ENCODE measurements at places on chromosomes 12 and 14.

DNA sequence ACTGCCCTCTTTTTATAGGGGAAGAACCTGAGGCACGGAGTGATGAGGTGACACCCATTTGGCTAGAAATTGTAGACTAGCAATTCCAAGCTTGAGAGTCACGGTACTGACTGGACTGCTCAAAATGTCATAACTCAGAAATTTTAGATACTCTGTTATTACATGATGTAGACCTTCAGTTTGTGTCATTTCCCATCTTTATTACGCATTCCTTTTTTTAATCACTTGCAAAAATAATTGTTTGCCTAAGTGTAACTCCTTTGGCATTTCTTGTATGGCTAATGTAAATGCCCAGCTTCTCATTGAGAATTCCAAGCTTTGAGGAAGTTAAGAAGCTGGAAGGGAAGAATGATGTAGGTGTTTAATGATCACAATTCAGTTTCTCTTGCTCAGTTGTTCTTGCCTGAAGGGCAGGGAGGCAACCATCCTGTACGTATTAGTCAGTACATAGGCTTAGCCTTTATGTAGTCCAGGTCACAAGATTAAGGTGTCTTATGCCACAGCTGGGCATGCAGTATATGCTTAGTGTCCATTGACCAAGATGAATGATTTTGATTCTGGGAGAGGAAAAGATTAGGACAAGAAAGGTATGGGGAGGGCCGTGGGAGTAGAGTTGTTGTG is 68.2 kb upstream of the EVL start:
- DNase-seq = no peak

DNA sequence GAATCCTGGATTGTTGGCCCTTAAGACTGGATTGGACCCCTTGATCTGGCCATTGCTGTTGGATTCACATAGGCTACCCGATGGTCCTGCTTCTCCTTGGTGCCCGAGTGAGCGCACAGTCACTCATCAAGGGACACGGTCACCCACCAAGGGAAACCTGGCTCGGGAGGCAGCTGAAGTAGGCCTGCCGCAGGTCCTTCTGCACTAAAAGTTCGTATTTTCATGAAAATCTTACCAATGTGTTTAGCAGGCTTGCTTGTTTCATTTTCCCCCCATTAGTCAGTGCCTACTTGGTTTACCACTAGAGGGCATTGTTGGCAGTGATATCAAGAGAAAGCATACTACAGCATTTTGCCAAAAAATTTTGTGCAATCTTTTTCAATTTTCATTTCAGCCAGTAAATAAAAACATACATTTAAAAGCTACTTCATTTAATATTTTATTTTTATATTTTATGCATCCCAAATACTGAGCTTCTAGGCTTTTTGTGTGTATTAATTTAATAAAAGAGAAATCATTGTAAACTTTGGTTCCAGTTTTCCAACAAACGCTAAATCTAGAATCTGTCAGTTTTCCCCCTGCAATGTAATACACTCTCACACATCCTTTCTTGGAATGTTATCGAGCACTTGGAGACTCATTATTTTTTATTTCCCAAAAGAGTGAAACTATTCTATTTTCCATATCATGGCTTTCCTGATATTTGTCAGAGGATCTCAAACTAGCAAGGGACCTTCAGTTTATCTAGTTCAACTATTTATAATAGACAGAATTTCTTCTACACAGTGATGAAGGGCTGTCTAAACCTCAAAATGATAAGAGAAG is 116.7 kb downstream of the LMNTD1 start:
- DNase-seq = no peak

- no peak for DNase-seq
These were observed 192.9 kb downstream of the NOVA1 start for GRCh38 chr14:26404927-26405326.

GRCh38 chr14:100835548-100836310 is 9.8 kb downstream of the MEG3 start:
- DNase-seq = no peak

DNA sequence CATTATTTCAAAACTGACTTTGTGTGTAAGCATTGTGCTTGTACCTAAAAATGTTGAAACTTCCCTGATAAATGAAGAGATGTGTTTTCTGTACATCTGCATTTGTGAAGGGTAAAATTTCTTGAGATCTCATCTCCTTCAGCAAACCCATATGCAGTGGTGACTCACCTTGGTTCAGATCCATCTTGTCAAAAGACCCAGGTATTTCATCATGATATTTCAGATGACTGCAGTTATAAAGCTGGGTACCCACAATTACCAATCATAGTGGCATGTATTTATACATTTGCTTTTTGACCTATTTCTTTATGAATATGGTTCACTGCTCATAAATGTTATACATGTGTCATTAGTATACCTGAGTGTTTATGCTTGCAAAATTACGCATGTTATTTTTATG is 1213.6 kb downstream of the GALC start:
- DNase-seq = no peak

DNA sequence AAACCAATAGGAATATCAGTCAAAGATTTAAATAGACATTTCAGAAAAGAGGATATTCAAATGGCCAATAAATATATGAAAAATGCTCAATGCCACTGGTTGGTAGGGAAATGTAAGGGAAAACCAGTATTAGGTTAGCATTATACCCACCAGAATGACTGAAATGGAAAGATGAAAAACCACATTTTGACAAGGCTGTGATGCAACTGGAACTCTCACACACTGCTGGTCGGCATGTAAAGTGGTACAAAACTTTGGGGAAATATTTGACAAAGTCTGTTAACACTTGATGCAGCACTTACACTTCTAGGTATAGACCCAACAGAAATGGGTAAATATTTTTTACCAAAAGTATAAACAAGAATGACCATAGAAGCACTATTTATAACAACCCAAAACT is 163.2 kb upstream of the C14orf180 start:
- no peak for DNase-seq

GRCh38 chr12:109701064-109701463 is 12.6 kb upstream of the FAM222A start:
- DNase-seq = no peak

- no peak for DNase-seq
These were observed 58.9 kb upstream of the RESF1 start for GRCh38 chr12:31900271-31900670.

DNA sequence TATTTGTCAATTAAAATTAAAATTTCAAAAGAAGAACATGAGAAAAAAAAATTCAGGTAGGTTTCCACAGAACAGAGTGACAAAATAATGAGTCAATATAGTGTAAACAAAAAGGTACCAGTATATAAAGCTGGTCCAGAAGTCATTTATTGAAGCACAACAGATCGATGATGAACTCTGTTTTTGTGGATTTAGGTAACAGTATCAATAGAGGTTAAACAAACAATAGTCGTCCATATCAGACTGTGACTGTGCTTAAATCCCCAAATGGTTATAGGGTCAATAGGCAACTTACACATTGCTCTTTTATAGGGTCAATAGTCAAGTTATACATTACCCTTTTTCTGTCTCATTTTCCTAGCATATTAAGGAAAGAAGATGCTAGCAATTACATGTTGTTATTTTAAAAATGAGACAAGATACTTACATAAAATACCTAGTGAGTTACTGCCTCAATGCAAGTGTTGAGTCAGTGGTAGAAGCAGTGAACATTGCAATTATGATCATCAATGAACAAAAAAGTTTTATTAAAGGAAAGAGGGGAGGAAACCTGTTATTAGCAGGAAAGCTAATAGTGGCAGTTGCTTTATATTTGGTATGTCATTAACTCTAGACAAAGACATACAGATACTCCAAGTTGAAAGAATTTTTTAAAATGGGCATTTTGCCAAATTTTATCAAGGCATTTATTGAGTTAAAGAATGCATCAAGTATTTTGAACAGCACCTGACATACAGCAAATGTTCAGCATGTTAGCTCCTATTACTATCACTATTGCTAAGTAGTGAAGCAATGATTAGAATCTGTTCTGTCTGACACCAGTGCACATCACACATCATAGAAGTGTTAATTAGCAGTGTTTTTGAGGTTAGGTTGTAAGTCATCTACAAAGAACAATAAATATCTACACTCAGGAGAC is 102.9 kb downstream of the CCER1 start:
- no peak for DNase-seq

DNA sequence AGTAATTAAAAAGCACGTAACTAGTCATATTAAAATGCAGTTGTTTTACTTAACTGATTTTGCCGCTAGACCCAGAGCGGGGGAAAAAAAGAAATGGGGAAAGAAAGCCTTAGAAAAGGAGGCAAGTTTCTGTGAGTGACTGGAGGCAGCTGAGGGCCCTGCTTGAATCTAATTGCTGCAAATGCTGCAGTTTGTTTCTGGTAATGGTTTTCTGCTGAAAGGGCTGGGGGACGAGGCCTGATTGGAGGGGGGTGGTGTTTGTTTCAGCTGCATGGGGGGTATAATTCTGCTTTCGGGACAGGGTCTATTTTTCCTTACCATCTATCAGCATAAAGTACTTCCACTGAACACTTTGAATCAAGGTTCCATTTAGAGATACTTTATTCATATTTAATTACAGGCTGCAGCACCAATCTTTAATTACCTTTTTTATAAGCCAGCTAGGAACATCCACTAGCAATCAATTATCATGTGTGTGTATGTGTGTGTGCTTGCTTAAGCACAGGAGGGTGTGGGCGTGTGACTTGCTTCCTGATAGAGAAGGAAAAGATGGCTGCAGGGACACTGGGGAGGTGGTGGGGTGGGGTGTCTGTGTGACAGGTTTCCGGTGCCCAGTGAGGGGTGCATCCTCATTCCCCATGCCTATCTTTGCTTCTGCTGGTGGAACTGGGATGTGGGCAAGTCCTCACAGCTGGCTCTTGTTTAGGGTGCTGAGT is 83.4 kb downstream of the ADCK1 start:
- DNase-seq = no peak

- no peak for DNase-seq
These were observed 1.7 kb upstream of the NUAK1 start for GRCh38 chr12:106140223-106140986.

- no peak for DNase-seq
These were observed 13.3 kb upstream of the LMNTD1 start for GRCh38 chr12:25566202-25566949.

DNA sequence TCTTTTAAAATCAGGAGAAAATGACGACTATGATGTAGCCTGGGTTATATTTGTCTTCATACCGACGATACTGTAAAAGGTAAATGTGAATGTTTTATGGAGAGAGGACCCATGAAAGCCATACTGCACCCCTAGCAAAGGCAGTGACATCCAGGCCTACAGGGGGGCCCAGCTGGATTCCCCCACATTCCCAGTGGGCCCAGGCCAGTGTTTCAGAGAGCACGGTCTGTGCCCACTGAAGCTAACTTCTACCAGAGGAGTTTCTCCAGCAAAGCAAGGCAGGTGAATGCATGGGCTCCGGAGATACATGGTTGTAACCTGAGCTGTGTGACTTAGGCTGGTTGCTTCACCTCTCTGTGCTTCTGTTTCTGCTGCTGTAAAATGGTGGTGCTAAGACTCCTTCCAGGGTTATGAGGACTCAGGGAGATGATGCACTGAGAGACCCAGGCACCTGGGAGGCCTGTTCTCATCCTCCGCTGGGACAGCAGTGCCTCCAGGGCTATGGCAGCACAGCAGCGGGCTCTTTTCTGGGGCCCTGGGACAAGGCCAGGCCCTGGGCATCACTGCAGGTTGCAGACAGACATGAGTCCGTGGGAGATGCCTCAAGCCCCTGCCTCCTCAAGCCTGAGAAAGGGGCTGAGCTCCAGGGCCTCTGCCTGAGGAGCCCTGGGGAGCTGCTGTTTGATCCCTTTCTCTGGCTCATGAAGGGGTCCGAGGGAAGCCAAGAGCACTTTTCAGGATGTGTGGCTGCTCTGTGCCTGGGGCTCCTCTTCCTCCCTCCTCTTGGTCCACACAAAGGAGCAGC is 73.7 kb downstream of the SERPINA3 start:
- DNase-seq = no peak

- DNase-seq = no peak
These were observed 465.7 kb upstream of the MGAT4C start for GRCh38 chr12:86721713-86722397.

DNA sequence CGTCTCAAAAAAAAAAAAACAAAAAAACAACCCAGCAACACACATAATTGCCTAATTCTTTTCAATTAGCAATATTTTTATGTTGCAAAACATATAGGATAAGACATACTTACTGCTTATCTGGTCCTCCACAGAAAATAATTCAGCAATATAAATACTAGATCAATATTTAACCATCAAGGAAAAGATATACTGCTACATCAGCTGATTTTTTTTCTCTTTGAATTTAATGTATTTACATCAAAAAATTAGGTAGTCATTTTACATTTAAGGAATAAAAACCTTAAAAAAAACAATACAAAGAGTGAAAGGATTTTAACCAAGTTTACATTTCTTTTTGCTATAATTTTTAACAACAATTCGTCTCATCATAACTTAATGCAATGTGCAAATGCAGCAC is 28.1 kb downstream of the SPTSSA start:
- DNase-seq = no peak

- DNase-seq = peak; percentile 14
These were observed 6.6 kb downstream of the SBNO1 start for GRCh38 chr12:123358035-123358434.

- DNase-seq = peak; percentile 96
These were observed 424 bp downstream of the TEDC1 start for GRCh38 chr14:105491366-105491973.

GRCh38 chr12:26646571-26646970 is 186.4 kb downstream of the ITPR2 start:
- DNase-seq = no peak
